GM12865 (cell line): ENCODE measurements at places on chromosomes 7 and 10.

GRCh38 chr10:49830016-49830415, 67.9 kb upstream of the OGDHL start:
- DNase-seq = no peak

DNA sequence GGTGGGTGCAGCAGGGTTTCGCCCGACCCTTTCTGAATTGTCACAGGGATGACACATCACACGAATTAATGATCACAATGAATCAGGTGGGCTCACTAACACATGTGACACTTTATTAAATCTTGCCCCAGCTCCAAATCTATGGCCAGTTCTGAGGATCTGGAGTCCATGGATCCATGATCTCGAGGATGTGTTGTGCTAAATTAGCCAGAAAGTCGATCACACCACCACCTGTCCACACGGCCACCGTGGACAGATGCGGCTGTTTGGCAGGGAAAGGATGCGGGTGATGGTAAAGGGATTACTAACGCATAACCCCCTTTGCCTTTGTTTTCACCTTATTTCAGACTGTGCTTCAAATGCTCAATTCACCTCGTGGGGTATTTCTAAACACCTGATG, 96.4 kb downstream of the COBL start:
- no peak for DNase-seq

DNA sequence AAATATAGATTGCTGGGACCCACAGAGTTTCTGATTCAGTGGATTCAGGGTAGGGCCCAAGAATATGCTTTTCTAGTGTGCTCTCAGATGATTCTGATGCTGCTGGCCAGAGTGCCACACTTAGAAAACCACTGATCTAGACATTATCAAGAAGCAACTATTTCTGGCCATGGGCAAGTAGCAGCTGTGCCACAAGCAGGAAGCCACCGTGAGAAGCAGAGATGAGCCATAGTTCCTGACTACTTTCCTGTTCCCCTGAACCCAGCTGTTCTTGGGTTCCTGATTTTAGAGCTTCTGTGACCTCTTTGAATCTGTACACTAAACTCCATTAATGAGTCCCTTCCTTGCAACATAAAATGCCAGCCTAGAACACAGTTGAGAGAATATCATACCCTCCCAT, 38.1 kb upstream of the PIK3AP1 start:
- DNase-seq = peak; percentile 86

- DNase-seq = peak; percentile 65
Measured at GRCh38 chr10:101441541-101442455, 87.8 kb downstream of the BTRC start.

DNA sequence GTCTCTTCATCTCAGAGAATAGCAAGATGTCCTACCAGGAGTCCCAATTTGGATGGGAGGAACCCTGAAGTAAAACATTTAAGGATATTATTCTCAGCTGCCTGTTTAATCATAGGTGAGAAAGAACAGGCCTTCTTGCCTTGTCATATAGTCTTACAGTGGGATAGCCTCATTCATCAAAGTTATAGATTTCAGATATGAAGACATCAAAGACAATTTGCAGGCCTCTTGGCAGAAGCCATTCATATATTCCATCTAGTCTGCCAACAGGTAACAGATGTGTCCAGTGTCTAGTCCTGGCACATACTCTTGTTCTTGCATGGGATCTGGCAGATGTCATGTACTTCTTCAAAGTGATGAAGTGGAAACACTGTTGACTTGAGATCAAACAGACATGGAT, 601.3 kb upstream of the GHITM start:
- DNase-seq = no peak

- DNase-seq = peak; percentile 18
Measured at GRCh38 chr10:74255214-74255613, 104.2 kb downstream of the ADK start.

GRCh38 chr7:132158166-132158565, 418.1 kb downstream of the PLXNA4 start:
- no peak for DNase-seq

DNA sequence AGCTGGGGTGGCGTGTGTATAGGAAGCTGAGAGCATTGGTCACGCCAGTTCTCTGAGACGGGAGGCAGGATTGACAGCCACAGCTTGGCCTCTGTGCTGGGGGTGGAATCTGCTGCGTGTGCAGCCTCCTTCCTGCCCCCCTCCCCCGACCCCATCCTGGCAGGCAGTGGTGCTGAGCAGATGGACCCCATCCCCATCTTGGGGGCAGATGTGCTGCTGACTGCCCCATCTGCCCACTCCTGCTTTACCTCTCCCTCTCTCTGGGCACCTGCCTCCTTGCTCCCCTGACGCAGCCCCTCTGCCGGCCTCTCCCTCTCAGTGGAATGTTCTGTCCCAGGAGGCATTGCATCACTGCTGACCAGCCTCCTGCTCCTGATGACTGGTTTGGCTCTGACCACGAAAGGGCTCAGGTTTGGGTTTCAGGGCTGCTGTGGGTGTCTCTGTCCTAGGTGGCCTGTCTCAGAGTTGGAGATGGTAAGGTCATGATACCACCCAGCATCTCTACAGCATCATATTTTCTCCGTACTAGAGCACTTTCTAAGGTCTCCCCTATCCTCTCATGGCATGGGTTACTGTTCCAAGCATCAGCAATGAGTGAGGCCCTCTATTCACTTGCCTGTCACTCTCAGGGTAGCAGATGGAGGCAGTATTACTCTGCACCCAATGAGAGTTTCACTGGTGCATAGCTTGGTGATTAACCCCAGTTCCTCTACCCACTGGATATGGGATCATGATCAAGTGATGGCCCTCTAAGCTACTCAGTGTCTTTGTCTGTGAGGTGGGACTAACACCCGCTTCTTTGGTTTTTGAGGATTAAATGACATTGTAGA, 81.9 kb downstream of the RBM20 start:
- no peak for DNase-seq

- DNase-seq = no peak
Measured at GRCh38 chr7:31490796-31491314, 23.0 kb upstream of the ITPRID1 start.
